Activated CD4-positive, alpha-beta T cell treated with anti-CD3 and anti-CD28 coated beads for 4 hours (primary cell): ENCODE measurements at places on chromosomes 13 and 19.
A peak's percentile ranks its signal among the peaks of the same experiment; 100 is the strongest.

DNA sequence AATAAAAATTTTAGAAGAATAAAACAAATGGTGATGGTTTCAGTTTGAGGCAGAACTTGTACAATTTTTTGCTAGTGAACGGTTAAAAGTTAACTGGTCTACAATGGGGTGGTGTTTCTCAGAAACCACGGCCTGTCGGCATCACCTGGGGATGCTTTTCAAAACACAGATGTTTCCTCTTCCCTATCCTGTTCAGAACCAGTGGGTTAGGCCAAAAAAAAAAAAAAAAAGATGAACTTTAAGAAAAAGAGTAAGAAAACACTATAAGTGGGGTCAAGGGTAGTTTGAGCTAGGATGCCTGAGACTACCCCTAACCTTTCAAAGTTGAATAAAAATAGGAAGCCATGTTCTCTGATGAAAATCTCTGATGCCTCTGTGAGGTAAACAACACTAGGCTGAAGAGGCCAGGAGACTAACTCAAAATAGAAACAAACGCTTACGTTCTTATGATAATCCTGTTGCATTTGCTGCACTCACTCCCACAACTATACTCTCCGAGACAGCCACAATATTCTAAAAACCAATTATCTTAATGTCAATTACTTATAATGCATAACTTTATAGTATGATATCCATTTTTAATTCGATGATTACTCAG lies 3.3 kb downstream of the MTIF3 start:
- no peak for DNase-seq

DNA sequence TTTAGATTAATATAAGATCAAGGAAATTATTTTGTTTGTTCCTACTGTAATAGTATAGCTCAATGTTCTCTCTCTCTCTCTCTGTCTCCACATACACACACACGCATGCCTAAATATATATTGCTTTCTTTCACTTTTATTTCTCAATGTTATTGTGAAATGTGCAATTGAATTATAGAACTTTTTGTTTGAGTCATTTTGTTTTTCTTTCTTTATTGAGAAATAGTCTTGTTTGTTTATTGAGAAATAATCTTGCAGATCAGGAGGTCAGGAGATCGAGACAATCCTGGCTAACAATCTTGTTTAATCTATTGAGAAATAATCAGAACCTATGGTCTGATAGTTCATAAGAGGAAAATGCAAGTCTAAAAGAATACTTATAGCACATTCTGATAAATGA lies 1581.3 kb downstream of the EFNB2 start:
- no peak for DNase-seq

GRCh38 chr13:28449826-28450773 lies 44.8 kb downstream of the FLT1 start:
- DNase-seq = no peak

GRCh38 chr13:43348397-43348796 lies 325.0 kb downstream of the DNAJC15 start:
- DNase-seq = no peak

DNA sequence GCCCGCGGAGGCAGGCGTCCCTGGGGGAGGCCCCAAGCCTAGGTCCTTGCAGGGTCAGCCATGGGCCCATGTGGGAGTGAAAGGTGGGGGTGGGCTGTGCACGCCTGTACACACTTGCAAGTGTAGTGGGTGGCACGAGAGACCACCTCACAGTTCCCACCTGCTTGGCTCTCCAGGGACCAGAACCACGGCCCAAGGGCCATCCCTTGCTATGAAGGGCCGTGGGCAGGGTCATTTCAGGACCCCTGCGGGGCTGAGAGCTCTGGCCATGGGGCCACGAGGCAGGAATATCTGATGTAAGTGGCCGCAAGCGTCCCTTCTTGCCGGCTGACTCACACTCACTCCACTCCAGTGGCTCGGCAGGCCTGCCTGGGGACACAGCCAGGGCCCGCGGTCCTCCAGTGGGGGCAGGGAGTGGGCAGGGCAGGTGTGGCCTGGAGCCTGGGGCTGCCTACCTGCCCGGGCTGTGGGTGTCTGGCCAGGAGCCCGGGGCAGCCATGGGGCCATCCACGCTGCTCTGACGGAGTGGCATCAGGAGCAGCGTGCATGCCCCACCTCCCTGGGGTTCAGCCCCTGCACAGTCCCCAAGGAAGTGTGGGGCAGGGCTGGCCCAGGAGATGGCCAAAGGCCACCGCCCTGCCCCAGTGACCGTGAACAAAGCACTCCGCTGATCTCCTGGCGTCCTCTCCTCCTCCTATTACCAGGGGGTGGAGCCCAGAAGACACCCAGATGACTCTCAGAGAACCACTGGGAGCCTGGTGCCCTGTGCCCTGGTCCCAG lies 8.6 kb upstream of the MKNK2 start:
- no peak for DNase-seq

DNA sequence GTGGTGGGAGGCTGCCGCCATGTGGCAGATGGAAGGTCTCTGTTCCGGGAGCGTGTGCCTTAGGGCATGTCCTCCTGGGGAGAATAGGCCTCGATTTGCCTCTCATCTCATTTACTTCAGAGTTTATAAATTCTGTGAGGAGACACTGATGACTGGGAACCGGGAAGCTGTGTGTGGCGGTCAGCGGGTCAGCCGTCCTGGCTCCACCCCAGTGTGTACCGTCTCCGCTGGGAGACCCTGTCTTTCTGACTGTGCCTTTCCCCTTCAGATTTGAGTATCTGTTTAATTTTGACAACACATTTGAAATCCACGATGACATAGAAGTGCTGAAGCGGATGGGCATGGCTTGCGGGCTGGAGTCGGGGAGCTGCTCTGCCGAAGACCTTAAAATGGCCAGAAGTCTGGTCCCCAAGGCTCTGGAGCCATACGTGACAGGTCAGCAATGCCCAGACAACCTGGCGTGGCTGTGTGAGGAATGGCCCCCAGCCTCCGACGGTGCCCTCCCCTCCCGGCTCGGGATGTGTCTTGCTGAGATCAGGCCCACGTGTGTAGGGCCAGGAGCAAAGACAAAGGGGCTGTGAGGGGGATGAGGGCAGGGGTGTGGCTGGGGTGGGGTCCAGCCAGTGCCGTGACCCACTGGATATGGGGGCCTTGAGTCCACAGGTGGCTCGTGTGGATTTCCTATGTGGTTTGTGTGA lies 21.6 kb downstream of the ATP4B start:
- no peak for DNase-seq

GRCh38 chr13:99035715-99036114 lies 57.9 kb upstream of the DOCK9 start:
- DNase-seq = no peak

DNA sequence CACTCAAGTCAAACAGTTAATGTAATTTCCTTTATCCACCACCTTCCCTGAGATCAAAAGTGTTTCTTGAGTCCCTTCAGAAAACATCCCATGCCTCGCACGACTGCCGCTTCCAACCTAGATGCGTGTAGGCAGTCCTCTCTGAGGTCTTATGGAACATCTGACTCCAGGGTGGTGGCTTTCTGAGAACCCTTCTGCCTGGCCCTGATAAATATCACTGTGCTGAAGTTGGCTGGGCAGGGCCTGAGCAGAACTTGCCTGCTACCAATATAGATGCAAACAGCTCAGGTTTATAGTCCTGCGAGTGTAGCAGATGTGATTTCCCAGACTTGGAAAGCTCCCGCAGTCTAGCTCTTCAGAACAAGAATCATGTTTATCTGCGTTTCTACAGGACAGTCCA lies 61.1 kb upstream of the GPR12 start:
- no peak for DNase-seq

DNA sequence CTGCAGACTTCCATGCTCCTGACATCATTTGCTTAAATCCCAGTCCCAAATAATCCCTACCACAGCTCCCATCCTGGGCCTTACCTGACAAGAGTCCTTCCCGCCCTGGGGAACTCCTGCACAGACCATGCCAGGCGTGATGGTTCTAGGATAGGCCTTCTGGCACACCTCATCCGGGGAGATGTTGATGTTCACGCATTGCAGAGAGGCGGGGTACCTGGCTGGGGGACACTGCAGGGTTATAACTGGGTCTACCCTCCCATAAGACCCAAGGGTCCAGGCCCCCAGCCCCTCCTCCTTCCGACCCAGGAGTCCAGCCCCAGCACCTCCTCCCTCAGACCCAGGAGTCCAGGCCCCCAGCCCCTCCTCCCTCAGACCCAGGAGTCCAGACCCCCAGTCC lies 4.0 kb downstream of the KLK14 start:
- DNase-seq = no peak

GRCh38 chr19:46471116-46471733 lies at the start of gene PNMA8A:
Gene PNMA8A (minus strand): TSS chr19:46471563. CDS start chr19:46471035, 528 bp downstream.
- DNase-seq = no peak

- no peak for DNase-seq
Measured at GRCh38 chr13:111859354-111860230, 207.4 kb upstream of the SOX1 start.

GRCh38 chr13:100521851-100522617 lies 66.6 kb downstream of the GGACT start:
- DNase-seq = no peak

- DNase-seq = no peak
Measured at GRCh38 chr13:26133851-26134250, 82.0 kb upstream of the SHISA2 start.

- no peak for DNase-seq
Measured at GRCh38 chr13:43214124-43214523, 190.7 kb downstream of the DNAJC15 start.

DNA sequence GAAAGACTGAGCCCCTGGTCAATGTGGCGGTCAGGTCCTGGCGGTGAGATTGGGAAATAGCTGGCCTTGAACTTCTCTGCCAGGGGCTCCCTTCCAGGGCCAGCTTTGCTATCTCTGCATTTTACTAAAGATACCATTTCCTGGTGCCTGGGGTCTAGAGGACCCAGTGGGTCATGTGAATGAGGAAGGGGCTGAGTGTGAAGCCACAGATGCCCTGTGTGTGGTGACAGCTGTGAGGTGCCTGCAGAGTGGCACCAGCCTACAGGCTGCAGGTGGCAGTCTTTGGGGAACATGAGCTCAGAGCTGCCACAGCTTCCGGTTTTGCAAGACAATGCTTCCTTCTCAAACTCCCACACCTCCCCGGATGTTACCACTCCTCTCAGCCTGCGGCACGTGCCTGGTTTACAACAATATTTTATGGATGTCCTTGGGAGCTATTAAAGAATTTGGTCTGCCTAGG lies 5.2 kb upstream of the MLNR start:
- peak; percentile 31 for DNase-seq

DNA sequence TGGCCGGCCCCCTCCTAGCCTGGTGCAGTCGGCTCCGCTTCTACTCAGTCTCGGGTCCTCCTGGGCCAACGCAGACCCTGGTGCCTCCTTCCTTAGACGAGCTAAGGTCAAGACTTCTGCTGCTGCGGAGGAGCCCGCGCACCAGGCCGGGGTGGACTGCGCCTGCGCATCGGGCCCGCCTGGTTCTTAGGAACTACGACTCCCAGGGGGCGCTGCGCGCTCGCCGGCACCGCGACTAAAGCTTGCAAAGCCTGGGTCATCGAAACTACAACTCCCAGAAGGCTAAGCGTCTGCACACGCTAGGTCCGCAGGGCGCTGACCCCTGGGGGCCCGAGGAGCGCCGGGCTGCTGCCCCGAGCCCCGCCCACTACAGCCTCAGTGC lies at the start of gene ZNF835:
Gene ZNF835, minus strand, starts transcription at position 145 of the 382 bp plus-strand sequence. CDS start 6,559 bp downstream, outside the sequence.
- DNase-seq = peak; percentile 72

DNA sequence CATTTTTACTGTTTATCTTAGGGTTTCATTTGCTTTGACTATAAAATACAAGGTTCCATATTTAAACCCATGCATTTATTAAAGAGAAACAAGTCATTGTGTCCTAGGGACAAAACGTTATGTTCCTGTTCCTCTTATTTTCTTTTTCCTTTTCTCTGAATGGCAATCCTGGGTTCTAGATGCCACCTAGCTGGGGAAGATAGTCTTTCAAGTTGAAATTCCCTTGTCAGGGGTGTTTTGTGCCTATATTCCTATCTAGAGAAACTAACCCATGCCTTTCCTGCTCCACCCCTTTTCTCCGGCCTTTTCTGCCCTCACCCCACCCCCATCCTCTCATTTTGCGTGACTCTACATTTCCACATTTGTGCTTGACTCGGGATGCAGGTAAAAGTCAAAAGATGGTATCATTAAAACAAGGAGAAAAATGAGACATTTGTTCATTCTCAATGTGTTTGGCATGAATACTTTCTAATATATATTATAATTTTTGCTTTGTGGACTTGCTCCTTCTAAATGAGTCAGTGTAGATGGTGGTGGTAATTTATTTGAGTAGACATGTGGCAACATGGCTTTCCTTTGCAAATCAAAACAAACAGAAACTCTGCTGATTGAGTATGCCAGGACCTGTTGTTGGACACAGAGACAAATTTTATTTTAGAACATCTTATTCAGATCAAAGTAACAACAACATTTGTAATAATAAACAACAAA lies 26.8 kb upstream of the STARD13 start:
- DNase-seq = no peak

DNA sequence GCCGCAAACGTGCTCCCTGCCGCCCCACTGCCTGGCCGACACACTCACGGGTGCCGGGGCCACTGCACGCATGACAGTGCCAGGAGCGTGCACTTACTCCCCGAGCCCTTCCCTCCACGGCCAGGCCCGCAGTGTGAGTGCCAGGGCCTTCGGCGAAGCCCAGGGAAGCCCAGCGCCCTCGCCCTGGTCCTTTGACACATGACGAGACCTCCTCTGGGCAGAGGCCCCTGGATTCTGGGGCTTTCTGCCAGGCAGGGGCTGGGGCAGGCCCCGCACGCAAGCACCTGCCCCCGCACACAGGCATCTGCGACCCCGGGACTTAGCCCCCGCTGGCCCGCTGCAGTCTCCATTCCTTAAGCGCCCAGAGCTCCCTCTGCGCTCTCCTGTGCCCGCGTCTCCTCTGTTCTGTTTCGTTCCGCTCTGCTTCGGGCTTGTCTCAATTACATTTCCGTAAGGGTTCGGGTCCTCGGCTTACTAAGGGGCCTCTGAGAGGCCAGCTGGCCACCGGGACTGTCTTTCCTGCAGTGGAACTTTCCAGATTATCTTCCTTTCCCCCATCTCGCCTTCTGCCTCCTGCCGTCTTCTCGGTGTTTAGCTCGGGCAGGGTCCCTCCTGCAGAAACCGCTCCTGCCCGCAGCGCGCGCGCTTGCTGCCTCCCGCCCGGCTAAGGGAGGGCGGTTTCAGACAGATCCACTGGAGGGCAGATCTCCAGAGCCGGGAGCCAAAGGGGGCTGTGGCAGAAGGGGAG lies 98.8 kb downstream of the ING1 start:
- DNase-seq = no peak

DNA sequence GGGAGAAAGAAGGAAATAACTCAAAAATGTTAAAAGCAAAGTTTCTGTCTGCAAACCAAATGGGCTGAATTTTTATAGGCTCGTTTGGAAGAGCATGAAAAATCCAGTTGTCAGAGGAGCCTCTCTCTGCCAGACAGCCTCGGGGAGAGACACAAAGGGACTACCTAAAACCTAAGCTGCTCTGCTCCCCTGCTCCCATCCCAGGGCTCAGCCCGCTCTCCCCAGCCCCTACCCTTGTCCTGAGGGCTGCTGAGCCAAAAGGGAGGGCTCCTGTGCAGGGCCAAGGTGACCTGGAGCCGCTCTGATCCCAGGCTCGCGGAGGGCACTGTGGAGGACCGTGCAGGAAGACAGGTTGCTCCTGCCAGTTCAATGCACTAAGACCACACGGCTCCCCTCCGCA lies 96.7 kb upstream of the UQCRFS1 start:
- DNase-seq = no peak
